Brain pericyte (primary cell): ENCODE measurements at places on chromosomes 7 and 10.

DNA sequence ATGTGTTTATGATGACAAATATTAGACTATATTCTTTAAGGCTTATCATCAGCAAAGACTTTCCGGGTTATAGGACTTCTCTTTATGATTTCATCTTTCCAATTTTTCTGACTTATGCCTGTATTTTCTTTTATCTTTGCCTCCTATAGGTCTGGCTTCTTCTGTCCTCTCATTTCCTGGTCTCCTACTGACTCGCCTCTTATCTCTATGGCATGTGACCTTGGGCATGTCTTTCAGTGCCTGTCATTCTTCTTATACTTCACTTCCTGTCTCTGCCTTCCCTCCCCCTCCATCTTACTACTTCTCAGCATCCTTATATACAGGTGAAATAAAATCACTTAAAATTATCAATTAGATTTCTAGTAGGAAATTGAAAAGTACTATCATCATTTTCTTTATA, 42.2 kb downstream of the PCDH15 start:
- DNase-seq = no peak

GRCh38 chr7:92813390-92814024, 22.9 kb downstream of the CDK6 start:
- DNase-seq = no peak

DNA sequence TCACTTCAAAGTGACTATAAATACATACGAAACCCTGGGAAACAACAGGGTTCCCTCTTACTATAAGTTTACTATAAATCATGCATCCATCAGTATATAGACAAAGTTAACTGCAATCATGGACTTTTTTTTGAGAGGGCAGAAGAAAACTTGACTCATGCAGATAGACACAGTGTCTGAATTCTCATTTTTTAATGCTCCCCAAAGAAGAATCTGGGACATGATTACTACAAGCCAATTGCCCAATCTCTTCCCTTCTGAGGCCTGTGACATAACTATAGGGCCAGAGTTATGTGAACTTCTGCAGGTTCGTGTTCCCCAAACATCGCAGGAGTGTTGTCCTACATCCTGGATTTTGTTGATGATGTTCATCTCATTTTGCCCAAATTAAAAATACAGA, 376.5 kb downstream of the KCNMA1 start:
- DNase-seq = no peak

- DNase-seq = no peak
Observed at GRCh38 chr7:143973870-143974416, 19.3 kb downstream of the OR2F1 start.

DNA sequence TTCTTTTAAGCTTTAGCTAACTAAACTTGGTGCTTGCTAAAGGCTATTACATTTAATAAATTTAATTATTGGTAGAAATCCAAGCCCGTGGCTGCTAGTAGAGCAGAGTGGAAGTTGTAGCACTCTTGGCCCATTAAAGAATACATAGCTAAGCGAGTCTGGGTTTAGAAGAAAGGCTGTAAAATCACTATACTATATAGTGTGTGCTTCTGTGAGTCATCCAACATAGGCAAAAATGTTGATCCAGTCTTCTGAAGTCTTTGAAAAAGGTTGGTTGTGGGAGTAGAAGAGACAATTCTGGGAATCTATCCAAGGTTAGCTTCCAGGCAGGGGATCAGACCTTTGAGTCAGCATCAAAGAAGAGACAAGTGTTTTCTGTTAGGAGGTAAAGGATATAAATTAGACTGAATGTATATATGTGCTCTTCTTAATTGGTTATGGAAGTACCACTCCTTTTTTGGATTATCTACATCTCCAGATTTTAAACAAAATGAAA, 664.2 kb downstream of the NXPH1 start:
- no peak for DNase-seq

- no peak for DNase-seq
Observed at GRCh38 chr10:65891073-65891981, 1034.5 kb upstream of the LRRTM3 start.

DNA sequence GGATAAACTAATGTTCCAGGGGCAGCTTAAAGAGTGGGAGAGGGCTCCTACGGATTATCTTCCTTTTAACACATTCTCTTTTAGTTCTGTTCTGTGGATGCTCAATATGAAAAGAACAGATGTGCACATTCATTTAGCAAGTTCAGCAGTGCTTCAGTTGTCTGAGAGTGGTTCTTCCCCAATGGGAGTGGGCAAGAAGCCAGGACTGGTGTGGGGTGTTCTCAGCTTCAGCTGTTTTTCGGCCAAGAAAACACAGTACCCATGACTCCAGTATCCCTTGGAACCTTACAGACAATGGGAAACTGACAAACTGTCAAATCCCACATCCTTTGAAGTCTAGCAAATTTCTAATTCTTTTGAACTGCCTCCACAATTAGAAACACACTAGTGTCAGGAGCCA, 71.5 kb upstream of the LRRC17 start:
- DNase-seq = peak; percentile 60

- no peak for DNase-seq
Observed at GRCh38 chr7:52447581-52448180, 587.8 kb upstream of the POM121L12 start.

- no peak for DNase-seq
Observed at GRCh38 chr7:128781126-128781525, 5.5 kb upstream of the OPN1SW start.

DNA sequence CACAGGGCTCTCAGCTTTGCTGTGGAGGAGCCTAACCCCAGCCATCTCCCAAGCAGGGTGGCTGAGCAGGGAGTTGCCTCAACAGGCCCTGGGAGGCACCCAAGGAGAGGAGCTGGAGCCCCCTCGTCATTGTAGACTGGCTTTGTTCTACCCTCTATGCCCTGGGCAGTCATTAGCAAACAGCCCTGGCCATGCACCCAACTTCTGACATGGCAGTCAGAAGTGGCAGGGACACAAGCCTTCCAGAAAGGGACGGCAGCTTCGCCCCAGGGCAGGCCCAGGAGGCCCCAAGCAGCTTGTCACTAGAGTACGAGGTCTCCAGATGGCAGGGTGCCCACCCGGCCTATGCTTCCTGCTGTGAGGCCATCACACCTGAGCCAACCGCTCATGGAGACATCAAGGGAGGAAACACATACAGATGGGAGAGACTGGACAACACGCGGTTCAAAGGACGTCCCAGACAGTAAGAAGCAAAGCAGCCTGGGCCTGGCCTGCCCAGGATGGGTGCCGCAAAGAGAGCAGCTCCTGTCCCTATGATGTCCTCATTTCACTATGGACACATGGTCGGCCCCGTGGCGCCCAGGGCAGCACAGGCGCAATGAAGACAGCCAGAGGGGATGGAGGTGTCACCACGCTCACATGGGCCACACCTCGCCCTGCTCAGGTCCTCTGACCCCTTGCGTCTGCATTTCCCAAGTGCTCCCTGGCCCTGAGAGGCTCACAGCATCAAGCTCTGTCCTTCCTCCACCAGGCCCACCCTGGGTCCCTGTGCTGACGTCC, 190.9 kb upstream of the CXCL12 start:
- DNase-seq = no peak

DNA sequence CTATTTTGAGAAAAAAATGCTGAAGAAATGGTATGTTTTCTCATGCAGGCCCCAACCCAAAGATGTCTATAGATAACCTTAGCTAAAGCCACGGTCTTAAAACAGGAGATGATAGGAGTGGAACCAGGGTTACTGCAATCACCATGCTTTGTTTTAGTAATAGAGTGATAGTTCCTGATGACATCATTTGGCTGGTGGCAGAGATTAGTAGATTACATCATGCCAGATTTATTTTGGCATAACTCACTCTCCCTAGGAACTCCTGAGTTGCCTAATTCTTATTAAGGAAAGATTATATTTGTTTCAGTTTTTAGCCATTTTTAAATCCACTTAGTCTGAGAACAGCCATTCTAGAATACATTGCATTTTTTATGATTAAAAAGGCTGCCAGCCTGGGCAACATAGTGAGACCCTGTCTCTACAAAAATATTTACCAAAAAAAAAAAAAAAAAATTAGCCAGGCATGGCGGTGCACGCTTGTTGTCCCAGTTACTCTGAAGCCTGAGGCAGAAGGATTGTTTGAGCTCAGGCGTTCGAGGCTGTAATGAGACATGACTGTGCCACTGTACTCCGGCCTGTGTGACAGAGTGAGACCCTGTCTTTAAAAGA, 17.8 kb downstream of the ENO4 start:
- no peak for DNase-seq

GRCh38 chr10:101484175-101484745, 103.8 kb downstream of the POLL start:
- DNase-seq = no peak

DNA sequence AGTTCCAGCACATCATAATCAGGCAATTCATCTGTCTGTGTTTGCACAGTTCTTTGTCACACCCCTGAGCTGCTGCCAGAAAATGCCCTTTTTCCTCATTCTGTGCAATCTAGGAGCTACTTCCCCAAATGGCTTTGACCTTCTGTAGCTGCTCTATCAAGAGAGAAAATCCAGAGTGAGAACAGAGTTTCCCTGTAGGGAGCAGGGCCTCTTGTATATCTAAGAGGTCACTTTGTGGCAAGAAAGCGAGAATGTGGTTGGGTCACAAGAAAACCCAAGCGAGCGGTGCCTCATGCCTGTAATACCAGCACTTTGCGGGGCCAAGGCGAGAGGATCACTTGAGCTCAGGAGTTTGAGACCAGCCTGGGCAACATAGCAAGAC, 24.3 kb downstream of the SLC29A3 start:
- no peak for DNase-seq

DNA sequence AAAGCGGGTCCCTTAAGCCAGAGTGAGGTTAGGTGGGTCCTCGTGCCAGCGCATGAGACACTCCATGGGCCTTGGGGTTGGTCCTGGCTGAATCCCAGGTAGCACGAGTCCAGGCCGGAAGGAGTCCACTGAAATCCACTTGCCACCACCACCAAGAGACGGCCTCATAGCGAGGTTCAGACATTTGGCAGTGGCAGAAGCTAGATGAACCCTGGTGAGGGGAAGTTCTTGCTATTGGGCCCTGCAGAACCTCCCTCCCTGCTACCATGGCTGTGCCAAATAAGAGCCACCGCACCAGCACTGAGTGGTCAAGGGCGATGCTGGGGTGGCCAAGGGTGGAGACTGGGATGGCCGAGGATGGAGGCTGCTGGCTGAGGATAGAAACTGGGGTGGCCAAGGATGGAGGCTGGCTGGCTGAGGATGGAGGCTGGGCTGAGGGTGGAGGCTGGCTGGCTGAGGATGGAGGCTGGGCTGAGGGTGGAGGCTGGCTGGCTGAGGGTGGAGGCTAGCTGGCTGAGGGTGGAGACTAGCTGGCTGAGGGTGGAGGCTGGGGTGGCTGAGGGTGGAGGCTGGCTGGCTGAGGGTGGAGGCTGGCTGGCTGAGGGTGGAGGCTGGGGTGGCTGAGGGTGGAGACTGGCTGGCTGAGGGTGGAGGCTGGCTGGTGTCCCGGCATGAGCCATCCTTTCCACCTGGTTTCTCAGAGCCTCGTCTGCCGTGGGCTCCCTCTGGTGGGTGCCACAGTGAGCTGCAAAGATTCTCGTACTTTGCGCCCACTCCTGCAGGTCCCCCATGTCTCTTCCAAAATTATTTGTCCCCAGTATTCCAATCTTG, 88.2 kb downstream of the ELFN1 start:
- no peak for DNase-seq

- no peak for DNase-seq
Observed at GRCh38 chr7:113698556-113699220, 220.1 kb downstream of the PPP1R3A start.

- no peak for DNase-seq
Observed at GRCh38 chr7:151795168-151795811, 81.6 kb downstream of the PRKAG2 start.

GRCh38 chr10:10438335-10439100, 579.2 kb upstream of the CELF2 start:
- DNase-seq = no peak

DNA sequence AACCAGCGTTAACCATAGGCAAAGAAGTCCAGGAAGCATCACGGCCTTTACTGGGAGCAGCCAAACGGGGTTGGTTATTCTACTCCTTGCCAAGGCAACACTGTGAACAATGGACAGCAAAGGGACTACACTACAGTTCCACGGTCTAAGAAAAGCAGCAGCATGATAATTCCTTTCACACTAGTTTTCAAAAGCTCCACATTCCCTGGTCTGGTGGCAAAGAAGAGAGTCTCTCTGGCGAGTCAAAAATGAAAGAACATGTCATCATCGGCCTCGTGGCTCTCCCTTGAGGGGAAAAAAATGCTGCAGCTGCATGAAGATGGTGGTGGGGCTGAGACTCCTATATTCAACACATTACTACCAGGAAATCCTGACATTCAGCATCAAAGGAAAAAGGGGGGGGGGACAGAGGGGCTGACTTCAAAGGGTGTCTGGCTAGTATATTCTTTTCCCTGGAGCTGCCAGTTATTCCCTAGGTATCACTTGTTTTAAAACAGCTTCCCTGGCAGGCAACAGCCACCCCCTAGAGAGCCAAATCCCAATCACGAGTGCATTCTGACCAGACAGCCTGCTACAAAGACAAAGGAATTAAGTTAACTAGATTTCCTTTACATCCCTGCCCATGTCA, 49.1 kb downstream of the SLC37A3 start:
- DNase-seq = no peak

- no peak for DNase-seq
Observed at GRCh38 chr7:92691578-92691977, 101.4 kb upstream of the FAM133B start.

DNA sequence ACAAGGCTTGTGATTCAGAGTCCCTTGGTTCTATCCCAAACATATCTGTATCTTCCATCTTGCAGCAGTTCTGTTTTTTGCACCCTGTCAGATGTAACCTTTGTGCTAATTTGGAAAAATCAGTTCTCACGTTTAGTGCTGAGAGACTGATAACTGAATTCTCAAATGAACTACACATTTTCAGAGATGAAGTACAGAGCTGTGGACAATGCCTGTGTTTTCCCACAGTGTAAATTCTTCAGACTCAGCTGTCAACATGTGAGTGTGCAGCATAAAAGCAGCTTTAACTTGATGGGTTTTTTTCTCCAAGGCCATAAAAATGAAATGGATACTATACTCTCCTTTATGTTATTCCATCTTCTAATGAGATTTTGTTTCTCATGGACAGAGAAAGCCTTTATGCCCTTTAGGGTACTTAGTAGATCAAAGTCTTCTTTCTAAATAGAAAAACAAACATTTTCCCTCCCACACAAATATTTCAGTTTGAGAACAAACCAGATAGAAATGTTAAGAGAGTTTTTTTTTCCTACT, 150.9 kb downstream of the SEMA3A start:
- no peak for DNase-seq

DNA sequence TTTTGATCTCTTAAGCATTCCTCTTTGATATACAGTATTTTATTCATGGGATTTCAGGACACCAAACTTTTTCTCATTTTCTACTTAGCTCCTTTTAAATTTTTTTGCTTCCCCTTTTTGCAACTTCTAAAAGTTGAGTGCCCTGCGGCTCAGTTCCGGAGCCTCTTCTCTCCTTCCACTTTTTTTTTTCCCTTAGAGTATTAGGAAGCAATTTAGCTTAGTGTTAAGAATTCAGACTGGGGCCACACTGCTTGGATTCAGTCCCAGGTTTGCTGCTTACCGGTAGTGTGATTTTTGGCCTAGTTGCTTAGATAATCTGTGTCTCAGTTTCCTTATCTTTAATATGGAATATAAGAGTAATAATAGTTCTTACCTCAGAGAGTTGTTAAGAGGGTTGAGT, 3.4 kb downstream of the STAM start:
- no peak for DNase-seq
